ENCODE measurements at places on chromosomes 7 and 10.
A peak's percentile ranks its signal among the peaks of the same experiment; 100 is the strongest.

- DNase-seq = peak; percentile 2
These were observed 226.4 kb downstream of the BUB3 start for GRCh38 chr10:123380491-123381085.

DNA sequence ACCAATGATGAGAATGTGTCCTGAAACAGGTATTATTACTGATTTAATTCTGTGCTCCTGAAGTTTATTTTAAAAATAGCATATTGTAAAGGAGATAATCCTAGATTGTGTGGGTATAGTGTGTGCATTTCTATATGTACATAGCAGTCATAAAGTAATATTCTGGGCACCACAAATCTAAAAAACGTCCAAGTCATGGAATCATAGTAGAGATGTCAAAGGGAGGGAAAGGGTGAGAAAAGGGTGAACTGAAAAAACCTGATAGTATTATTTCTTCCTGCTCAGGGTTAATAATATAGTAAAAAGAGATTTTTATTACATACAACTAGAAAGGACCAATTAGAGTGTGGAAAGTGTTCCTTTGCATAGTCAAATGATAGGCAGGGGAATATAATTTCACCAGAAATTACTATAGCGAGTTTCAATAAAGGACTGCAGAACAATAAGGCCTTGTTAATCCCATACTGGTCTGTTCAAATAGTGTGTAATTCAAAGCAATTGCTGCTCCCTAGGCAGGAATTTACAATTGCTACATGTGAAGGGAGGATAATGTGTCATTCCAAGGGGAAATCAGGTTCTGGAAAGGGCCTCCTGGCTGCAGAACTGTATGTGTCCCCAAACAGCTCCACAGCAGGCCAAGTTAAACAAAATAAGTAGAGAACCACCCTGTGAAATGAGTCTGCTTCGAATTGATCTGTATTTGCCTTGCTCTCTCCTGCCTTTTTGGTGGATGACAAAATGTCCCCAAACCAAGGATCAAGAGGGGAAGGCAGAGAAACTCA, 42.5 kb upstream of the KMT2E start:
- no peak for DNase-seq

GRCh38 chr10:73591935-73592699, 975 bp upstream of the USP54 start:
- peak; percentile 83 for DNase-seq

GRCh38 chr7:55439627-55440026, 74.5 kb downstream of the LANCL2 start:
- no peak for DNase-seq

DNA sequence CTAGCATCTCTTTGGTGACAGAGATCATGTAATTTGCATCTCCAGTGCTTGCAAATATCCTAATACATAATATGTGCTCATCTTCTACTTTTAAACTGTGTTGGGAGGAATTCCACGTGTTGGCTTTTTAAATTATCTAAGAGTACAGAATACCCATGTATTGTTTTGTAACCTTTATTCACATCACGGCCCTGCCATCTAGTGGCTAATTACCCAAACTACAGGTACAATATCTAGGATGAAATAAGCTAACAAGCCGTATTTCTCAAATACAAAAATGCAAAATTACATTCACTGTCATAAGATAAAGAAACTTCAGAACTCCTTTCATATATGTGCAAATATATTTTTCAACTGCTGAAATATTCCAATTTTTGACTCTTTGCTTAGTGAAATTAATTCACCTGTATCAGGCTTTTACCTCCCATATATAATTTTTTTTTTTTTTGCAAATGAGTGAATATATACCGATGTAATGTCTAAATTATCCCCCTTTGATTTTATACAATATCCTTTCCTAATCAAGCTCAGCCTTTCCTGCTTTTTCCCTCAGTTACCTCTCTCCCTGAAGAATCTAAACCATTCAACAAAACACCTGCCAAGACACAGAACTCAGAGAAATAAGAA, 30.3 kb upstream of the LSM8 start:
- DNase-seq = peak; percentile 57

DNA sequence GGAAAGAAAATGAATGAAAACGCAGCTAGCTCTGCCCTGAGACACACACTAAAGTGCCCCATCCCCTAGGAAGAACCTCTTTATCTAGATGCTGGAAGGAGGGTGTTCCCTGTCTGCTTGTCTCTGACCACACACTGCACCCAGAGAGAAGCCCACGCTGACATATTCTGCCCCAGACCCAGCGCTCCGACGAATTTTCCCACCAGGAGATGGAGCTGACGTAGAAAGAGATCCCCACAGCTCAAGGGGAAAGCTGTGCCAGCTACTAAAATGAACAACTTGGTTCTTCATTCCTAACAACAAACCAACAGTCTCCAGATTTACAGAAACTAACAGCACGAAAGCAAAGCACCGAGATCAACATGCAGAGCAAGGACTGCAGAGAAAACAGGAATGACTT, 73.3 kb downstream of the KIAA1549 start:
- DNase-seq = no peak

GRCh38 chr7:19705663-19706062, 3.2 kb downstream of the POLR1F start:
- no peak for DNase-seq

DNA sequence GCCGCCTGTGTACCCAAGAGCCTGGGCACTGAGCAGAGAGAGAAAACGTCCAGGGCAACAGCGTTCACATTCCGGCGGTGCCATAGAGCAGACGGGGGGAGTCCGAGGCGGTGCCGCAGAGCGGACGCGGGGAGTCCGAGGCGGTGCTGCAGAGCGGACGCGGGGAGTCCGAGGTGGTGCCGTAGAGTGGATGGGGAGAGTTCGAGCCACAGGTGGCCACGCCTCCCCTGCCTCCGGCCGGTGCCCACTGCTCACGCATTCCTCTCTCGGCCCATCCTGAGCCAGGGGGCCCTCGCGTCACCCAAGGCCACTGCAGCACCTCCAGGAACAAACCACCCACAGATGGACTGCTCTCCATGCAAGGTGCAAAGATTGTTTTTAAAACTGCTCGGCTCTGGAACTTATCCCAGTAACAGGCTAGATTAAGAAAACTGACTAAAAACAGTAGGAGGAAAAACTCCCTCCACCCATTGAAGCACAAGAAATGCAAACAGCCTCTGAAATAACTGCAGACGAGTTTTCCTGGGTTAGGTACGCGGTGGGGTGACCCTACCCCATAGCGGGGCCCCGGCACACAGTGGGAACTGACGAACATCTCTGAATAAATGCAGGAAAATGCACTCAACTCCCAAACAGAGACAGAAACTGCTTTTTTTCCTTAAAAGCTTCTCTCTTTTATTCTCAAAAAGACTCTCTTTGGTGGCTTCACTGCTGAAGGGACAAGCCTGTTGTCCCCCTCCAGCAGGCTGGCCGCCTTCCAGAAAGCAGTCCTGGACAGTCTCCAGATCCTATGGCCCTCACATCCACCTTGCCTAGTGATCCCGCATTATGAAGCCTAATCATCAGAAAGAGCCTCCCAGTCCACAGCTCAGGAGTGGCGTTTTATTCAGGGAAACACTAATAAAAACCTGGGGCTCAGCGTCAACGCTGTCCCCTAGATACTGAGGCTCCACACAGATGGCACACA, 55.9 kb downstream of the DIP2C start:
- no peak for DNase-seq

DNA sequence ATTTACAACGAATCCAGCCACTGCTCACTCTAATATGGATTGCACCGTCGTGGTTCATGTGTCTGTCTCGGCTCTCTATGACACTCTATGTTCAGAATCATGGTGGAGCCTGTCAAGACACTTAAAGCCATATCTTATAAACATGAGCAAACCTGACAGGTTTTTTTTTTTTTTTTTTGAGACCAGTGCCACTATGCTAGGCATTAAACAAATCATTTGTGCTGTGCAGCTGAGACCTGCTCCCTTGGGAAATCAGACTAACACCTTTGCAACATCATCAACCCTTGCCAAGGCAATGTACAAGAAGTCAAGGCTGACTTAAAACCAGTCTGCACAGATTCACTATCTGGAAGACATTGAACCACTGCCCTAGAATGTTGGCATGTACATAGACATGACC, 181.2 kb upstream of the ANK3 start:
- DNase-seq = no peak

DNA sequence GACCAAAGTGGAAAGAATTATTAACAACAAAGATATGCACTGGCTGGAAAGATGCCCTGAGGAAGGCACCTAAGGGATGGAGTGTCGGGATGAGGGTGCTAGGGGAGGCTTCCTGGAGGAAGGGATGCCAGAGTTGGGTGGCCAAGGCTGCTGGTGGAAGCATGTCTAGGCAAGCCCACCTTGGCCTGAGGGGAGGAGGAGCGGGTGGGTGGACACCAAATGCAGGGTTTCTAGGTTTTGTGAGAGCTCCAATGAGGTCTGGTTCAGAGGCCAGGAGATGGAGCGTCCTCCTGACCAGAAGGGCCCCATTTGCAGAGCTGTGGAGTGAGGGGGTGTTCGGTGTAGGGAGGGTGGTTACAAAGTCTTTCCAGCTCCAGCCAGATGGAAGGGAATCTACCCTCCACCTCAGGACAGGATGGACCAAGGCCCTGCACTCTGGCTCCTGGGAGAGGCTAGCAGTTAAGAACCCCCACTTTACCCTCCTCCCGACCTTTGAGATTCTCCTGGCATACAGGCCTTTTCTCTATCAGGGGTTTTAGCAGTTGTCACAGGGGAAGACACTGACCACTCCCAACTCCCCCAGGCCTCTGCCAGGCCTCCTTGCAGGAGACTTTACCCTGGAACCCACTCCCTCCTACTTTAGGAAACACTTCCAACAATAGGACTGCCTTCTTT, 3.0 kb upstream of the DDIT4 start:
- peak; percentile 12 for DNase-seq

DNA sequence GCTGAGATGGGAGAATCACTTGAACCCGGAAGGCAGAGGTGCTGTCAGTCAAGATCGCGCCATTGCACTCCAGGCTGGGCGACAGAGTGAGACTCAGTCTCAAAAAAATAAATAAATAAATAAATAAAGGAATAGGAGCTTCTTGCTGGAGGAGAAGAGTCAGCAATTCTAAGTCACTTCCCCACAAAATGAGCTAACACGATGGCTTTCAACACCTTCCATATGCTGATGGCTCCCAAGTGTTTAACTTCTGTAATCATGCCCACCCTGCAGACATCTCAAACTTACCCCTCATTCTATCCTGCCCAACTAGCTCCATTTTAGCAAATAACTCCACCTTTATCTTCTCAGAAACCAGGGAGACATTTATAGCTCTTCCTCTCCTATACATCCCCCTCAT, 21.2 kb downstream of the PSAP start:
- no peak for DNase-seq

GRCh38 chr7:32881074-32881982, 10.2 kb downstream of the KBTBD2 start:
- DNase-seq = no peak

DNA sequence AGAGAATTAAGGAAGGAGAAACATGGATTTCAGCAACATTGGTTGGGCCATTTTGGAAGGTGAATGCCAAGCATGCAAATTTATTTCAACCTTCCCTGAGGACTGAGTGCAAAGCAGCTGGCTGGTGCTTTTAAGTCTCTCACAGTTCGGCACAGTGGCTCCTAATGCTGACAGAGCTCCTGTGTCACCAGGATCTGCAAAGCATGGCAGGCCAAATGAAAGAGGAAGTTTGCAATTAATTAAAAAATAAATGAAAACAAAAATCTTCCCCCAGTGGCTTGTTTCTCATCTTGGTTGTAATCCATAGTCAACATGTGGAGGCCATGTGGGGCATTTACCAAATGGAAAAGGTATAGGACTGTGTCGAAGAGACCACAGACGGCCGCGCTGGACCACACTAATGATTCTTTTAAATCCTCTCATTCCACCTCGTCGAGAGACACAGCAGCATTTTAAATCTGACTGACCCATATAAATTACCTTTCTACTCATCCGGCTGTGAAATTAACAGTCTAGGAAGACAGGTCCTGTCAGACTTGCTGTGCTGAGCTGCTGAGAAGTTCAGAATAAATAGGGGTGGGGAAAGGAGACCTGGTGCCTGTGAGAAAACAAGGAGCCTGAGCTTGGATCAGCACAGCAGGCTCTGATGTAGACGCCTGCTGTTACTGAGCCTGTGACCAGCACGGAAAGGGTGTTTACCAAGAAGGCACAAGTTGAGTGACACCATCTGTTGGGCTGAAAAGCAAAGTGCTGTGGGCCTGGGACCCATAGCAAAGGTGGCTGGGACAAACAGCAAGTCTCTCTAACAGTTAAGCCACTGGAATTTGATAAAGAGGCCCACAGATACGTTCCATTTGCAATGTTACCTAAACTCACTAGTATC, 136.0 kb upstream of the COL1A2 start:
- DNase-seq = no peak

- DNase-seq = no peak
These were observed 139.6 kb upstream of the EEPD1 start for GRCh38 chr7:36013246-36014014.

GRCh38 chr10:20247891-20248708, 431.9 kb downstream of the PLXDC2 start:
- no peak for DNase-seq

GRCh38 chr10:116542007-116542677, 3.6 kb upstream of the PNLIP start:
- no peak for DNase-seq

DNA sequence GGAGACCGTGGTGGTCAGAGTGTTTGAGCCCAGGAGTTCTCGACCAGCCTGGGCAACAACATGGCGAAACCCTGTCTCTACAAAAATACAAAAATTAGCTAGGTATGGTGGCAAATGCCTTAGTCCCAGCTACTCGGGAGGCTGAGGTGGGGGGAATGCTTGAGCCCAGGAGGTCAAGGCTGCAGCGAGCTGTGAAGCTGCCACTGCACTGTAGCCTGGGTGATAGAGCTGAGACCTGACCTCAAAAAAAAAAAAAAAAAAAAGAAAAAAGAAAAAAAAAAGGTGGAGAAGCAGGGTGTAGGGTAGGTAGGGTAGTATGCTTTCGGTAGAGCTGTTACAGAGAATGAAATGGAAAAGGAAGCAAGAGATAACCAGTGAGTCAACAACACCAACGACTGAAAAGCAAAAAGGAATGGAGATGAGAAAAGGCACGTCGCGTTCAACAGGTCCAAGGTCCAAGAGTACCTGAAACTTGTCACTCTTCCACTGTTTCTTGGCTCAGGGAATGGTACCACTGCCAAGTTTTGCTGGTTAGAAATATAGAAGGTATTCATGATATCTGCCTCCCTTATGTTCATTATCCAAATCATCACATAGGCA, 4.3 kb upstream of the RSBN1L start:
- DNase-seq = no peak

GRCh38 chr10:96292971-96293920, 11.0 kb upstream of the DNTT start:
- peak; percentile 19 for DNase-seq

GRCh38 chr10:97169063-97169462, 16.7 kb downstream of the SLIT1 start:
- no peak for DNase-seq
